ENCODE measurements at places on chromosomes 5 and 9. TPM values are rescaled to one million over a fixed set of nuclear protein-coding genes. Genes with fewer than 3 reads are reported as not detected.

GRCh38 chr5:126884269-126884819 is 107.4 kb downstream of the LMNB1 start:
- DNase-seq, result peak; percentile 73

DNA sequence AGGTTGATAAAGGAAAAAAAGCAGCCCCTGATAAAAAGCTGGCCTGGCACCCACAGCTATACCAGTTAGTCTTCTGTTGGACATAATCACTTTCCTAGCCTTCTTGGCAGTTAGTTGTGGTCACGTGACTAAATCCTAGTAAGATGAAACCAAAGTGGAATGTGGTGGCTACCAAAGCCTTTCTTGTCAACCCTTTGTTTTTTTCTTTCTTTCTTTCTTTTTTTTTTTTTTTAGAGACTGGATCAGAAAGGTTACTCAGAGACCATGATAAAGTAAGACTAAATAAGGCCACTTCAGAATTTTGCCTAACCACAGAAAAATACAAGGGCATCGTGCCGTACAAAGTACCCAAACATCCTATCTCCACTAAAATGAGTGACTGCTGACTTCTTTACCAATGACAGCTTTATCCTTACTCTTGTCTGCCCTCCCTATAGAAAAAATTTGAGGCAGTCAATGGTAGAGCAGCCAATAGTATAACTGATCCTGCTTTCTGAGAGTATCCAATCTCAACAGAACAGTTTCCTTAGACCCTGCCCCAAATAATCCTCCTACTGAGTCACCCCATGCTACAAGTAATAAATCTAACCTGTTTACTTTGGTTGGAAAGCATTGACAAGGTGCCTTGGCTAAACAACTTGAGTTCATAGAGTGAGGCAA is 14.2 kb upstream of the KIF27 start:
- peak; percentile 24 for DNase-seq

Gene C9
- not detected for total RNA-seq

DNA sequence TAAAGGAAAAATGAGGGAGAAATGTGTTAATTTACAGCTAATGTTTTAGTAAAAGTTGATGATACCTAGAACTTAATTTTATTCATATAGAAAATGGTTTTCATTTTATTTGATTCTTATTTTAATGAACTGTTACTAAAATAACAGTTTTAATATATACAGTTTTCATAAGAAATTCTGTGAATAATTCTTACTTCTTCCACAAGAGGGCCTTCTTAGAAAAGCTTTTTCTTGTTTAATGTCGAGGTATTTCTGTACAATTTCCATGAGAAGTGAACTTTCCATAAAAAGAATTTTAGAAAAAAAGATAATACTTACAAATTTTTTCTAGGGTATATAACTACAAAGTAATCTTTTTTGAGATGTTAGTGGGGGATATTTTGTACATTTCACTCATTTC is 73.9 kb downstream of the KLF9 start:
- no peak for DNase-seq
